ENCODE measurements at places on chromosomes 3 and 15. TPM values are rescaled to one million over a fixed set of nuclear protein-coding genes. Genes with fewer than 3 reads are reported as not detected.

DNA sequence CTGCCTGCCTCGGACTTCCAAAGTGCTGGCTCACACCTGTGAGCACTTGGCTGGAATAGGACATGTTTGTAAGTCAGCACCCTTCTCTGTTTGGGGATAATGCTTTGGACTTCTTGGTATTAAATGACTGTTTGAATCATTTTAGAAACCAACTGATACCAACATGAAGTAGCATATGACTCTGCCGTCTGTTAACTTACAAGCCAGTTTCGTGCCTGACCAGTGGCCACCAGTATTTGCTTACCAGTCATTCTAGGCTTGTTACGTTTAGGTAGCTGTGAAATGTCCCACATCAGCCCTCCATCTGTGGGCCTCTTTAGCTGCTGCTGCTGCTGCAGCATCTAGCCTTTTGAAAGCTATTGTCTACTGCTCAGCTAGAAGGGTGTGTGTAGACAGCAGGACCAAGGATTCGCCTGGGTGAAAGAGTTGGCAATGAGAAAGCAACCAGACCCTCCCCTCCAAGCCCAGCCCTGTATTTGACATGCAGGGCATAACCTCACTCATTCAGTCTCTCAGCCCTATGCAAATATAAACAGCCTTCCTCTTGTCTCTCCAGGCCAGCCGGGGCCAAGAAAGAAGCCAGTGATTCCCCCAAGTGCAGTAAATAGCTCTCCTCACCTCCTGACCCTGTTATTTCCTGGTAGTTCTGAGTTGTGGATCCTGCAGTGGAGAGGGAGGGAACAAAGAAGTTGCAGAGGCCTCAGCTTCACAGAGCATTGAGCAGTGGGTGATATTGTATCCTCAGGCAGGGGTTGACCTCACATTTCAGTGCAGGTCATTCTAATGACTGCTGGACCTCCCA, 51.0 kb downstream of the NKIRAS1 start:
- no peak for DNase-seq

Gene ATP8B4
- total RNA-seq = 16.1 TPM

GRCh38 chr3:45776611-45777010, 19.7 kb downstream of the SLC6A20 start:
- no peak for DNase-seq

Gene DNAH12
- 0.05 TPM for total RNA-seq

DNA sequence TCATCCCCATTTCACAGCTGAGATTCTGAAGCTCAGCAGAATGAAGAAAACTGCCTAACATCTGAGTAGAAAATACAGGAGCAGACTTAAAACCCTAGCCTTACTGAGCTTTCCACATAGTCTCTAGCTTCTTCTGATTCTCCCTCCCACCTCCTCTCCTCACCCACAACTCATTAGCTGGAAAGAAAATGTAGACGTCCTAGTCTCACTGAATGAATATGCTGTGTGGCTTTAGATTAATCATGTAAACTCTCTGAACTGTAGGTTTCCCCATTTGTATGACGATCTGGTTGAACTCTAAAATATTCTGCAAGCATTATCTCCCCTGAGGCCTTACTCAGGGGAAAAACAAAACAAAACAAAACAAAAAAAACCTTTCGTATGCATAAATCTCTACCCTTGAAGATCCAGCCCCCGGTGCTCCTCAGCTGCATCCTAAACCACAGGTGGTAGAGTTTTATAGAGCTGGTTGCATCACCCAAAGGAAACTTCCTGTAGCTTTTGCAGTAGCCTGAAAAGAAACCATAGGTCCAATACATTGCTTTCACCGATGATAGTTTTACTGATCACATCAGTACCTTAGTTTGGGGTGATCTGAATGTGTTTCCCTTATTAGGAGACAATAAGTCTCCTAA, 40.6 kb downstream of the FOXB1 start:
- no peak for DNase-seq

All from activated naive CD4-positive, alpha-beta T cell treated with anti-CD3 and anti-CD28 coated beads, Interleukin-2, amount 50 U/mL, for 72 hours (primary cell).